ENCODE measurements at places on chromosomes 4 and X.

GRCh38 chr4:147831551-147832171 lies 99.8 kb downstream of the ARHGAP10 start:
- DNase-seq: no peak

- DNase-seq: no peak
Measured at GRCh38 chr4:66097218-66097617, 426.9 kb upstream of the EPHA5 start.

- no peak for DNase-seq
Measured at GRCh38 chr4:147054228-147054872, 108.7 kb upstream of the TTC29 start.

GRCh38 chr4:172546782-172547181 lies 621.8 kb upstream of the GALNT7 start:
- no peak for DNase-seq

DNA sequence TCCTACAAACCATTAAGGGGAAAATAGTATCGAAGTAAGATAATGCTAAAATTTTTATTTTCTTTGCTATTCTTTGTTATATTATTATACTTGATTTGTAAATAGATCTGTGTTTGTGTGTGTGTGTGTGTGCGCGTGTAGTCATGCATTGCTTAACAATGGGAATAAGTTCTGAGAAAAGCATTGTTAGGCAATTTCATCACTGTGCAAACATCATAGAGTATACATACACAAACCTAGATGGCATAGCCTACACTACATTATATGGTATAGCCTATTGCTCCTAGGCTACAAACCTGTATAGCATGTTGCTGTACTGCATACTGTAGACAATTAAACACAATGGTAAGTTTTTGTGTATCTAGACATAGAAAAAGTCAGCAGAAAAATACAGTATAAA lies 17.1 kb downstream of the MTTP start:
- DNase-seq: no peak

DNA sequence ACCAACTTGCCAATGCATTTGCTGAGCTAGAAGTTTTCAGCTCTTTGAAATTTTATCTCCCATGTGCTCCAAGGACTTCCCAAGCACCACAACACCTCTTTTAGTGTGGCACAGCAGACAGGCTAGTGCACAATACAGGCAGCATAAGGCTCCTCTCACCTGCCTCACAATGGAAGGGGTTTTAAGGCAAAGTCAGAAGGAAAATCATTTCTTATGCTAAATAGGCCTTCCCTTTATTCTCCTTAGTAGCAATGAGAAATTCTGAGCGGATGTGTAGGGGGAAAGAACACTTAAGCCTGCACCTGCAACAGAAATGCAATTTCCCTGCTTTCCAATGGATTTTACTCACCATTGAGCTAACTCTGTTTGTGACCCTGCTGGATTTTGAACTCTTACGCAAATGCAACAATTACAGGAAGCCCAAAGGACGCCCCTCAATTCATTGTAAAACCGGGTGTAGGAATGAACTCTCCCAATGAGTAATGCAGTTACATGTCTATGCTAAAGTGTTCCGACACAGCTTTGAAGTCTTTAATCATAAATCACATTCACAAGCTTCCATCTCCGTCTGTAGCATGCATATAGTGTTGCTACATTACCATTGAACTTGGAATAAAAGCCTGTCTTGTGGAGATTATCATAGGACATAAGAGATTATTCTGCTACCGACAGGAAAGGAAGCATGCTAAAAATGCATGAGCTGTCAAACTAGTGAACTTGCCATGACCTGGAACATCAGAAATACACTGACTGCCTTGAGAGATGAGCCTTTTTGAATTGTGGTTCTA lies 1084.9 kb downstream of the RPA4 start:
- no peak for DNase-seq

GRCh38 chrX:82230013-82230412 lies 1028.1 kb downstream of the SH3BGRL start:
- DNase-seq: no peak

- no peak for DNase-seq
Measured at GRCh38 chr4:13219971-13220370, 264.2 kb downstream of the RAB28 start.

GRCh38 chrX:19887911-19888879 lies 795 bp upstream of the SH3KBP1 start:
- DNase-seq: peak; percentile 71

DNA sequence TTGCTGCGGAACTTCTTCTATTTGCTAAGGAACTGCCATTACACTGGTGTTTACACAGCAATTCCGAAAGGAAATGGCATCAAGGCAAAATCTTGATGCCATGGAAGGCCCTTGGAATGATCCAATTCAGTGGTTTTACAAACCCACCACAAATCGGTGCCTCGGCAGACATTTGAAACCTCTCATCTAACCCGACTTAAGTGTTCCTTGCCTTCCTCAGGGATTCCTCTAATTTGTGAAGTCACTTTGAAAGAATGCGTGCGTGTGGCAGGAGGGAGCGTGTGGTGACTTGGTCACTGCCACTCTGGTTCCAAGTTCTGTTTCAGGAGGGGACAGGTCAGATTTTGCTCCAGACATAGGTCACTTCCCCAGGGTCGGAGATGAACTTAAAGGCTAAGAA lies 4.8 kb downstream of the NOP14 start:
- no peak for DNase-seq

GRCh38 chr4:17713779-17714178 lies 67.6 kb downstream of the FAM184B start:
- DNase-seq: no peak

DNA sequence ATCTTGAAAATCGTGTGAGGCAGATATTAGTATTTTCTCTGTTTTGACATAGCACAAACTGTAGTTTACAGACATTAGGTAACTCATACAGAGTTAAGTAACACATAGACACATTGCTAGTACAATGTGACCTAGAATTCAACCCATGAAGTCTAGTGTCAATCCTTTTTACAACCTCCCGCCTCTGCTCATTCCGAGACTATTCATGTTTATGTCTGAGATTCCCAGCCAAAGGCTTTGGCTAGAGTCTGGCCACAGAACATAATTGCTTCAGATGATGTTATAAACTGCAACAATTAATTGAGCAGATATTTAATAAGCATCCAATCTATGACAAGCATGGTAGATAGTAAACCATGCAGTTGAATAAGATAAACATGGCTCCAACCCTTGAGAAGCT lies 841.0 kb downstream of the STIM2 start:
- no peak for DNase-seq

DNA sequence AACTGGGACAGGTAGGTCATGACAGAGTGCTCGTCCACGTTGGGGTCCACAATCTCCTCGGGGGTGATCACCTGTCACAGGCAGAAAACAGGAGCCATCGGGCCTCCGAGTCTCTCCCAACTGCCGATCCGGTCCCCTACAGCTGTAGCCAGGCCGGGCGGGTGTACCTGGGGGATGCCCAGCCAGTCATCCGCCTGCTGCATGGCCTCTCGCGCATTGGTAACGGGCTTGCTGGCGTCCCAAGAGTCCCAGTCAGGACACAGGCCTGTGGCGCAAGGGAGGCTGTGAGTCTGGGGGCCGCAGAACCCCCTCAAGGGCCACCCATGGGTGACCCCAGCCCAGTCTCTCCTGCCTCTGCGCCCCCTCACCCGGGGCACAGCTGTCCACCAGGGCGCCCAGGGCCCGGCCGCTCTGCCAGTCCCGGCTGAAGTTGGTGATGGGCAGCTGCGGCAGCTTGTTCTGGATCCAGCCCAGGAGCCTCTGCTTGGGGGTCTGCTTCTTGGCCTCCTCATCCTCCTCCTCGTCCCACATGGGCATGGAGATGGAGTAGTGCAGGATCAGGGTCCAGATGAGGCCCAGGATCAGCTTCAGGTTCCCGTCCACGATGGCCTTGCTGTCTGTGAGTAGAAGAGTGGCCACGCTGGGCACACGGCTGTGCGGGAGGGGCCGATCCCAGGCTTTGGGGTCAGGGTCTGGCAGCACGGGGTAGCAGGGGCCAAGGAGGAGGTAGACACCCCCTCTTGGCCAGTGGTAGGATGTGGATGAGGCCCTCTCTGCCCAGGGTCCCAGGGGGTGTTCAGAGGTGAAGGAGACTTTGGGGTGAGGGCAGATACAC lies 6.7 kb downstream of the FLNA start:
- DNase-seq: no peak

DNA sequence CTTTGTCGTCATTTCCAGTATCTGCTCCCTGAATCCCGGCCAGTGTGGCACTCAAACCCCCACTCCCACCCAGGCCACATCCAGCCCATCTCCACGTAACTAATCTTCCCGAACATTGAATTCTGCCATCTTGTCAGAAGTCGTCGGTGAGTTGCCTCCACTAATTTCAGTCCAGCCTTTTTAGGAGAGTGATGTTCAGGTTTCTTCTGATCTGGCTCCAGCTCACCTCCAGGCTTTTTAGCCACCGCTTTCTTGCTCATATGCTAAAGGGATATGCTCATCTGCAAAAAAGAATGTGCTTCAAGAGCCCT lies 1.3 kb downstream of the TMEM165 start:
- no peak for DNase-seq

GRCh38 chr4:8002525-8003309 lies 63.1 kb upstream of the AFAP1 start:
- DNase-seq: no peak

GRCh38 chrX:22057667-22058066 lies 25.5 kb downstream of the PHEX start:
- DNase-seq: no peak

- no peak for DNase-seq
Measured at GRCh38 chr4:78551420-78552351, at the start of gene ANXA3. Gene ANXA3, plus strand, starts transcription at chr4:78551770. Its CDS starts 2,704 bp downstream, at chr4:78554474.

DNA sequence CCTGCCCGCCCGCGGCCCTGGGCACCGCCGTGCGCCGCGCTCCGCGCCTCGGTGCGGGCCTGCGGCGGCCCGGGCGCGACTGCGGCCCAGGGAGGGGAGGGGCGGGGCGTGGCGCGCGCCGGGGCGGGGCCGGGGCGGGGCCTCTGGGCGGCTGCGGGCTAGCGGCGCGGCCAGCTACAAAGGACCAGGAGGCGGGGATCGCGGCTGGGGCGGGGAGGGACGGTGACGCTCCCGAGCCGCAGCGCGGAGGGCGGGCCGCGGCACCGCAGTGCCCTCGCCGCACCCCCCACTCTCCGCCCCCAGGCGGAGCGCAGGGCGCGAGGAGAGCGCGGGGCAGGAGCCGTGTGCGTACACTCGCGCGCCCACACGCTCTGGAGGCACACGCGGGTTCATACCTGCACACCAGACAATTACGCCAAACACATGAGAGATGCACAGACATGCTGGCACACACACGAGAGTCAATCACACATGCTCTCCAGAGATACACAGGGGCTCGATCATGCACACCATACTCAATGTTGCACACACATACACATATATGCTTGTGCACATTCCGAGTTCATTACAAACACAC lies at the start of gene CRMP1:
TSS of gene CRMP1 (minus strand) at position 83 of the 577 bp plus-strand sequence. CDS start 117 bp downstream, outside the sequence.
- DNase-seq: no peak

- no peak for DNase-seq
Measured at GRCh38 chr4:53548662-53549061, 42.6 kb downstream of the LNX1 start.

DNA sequence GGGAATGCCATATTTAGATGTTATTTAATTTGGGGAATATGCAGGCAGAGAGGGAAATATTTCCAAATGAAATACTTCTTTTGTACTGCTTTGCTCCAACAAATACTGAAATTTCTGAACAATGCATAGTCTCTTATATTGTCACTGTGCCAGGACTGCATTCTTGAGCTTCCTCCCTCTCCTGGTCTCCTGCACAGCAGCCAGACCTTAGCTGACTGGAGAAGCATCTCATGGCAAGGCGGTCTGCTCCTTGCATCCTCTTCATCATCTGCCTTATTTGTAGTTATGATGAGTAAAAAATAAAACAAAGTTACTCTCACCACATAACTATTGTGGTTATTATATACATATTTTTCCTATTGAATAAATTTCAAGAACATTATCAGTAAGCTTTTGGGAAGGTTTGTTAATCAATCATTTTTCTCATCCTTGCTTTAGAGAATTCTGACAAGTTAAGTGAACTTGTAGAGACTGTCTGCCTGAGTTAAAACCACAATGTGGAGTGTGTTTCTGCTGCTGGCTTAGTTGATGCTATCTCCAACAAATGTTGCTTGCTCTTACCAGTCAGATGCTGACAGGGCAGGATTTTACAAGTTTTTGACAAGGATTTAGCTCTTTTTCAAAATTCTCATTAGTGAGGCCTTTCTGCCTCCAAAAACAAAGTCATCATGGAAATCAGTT lies 153.6 kb downstream of the SOWAHB start:
- DNase-seq: no peak

- no peak for DNase-seq
Measured at GRCh38 chr4:5389756-5390310, 318.5 kb downstream of the EVC2 start.

- DNase-seq: no peak
Measured at GRCh38 chrX:96407072-96407471, 277.6 kb upstream of the DIAPH2 start.

DNA sequence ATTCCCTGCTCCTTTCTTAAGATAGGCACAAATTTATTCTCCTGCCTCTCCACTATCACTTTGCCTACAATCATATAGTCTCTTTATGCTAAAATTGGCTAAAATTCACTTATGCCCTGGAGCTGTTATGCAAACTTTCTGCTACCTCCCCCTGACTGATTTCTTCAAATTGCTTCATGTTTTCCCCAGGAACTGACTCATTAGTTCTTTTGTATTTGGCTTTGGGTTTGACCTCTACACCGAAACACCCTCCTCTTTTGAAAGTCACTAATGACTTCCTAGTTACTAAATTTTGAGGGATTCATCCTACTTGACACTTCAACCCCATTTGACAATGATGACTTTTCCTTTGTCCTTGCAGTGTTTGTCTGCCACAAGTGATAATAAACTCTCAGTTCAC lies 222.6 kb downstream of the NDST4 start:
- DNase-seq: no peak

- DNase-seq: no peak
Measured at GRCh38 chr4:100056701-100057100, 106.6 kb upstream of the H2AZ1 start.

GRCh38 chrX:152024710-152025109 lies 50.2 kb upstream of the GABRE start:
- DNase-seq: no peak

GRCh38 chr4:4781936-4782707 lies 77.3 kb upstream of the MSX1 start:
- DNase-seq: no peak

GRCh38 chr4:186069729-186070128 lies 773 bp downstream of the TLR3 start:
- DNase-seq: no peak
